CD4-positive, alpha-beta T cell treated with Interleukin-2 at 100 ng/mL for 4 hours (primary cell): ENCODE measurements at places on chromosomes 11 and 22.
A peak's percentile ranks its signal among the peaks of the same experiment; 100 is the strongest.

DNA sequence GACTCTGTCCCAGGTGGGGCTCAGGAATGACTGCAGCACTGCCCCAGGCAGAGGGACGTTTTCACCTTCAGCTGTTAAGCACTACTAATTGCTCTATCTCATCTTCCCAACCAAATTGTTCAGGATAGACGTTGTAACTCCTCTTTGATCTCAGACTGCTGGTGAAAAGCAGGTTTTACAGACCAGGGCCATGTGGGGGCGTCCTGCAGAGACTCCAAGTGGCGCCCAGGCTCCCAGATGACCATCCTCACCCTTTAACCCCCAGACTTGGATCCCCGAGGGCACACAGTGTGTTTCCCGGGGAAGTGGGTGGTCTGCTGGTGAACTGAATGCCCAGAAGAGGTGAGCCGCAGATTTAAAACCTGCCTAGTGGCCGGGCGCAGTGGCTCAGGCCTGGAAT, 23.9 kb downstream of the FADD start:
- no peak for DNase-seq

DNA sequence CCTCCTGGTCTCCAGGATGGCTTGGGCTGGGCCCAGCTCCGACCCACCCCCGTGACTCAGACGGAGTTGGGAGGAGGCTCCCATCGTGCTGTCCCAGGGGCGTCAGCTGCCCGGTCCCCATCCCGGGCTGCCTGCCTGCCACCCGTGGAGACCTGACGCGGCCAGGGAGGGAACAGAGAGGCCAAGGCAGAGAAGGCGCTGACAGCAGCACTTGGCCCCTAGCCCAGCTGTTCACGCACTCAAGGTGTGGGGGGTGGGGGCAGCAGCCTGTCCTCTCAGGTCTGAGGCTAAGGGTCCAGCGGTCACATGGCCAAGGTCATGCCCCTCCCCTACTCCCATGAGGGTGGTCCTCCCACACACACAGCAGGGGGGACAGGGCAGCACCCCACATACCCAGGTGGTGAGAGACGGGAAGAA, 48.6 kb downstream of the ELFN2 start:
- no peak for DNase-seq

GRCh38 chr11:20926799-20927540, 257.6 kb downstream of the NELL1 start:
- no peak for DNase-seq

- no peak for DNase-seq
Measured at GRCh38 chr11:13291800-13292199, 14.2 kb downstream of the BMAL1 start.

DNA sequence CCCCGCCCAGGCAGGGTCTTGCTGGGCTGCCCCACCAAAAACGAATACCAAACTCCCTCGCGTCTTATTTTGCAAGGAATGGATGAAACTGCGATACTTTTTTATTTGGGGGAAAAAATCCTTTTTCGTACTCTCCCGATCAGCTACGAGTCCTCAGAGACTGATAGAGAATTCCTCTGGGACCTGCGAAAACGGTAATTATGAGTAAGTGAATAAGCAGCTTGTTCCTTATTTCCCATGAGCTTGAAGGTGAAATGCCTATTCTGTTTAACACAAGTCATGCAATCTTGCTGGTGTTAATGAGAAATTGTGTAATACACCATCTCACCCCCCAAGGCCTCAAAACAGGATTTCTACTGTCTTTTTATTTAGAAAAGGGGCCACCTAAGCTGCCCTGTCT, 5.5 kb downstream of the GRK3 start:
- DNase-seq, result no peak

DNA sequence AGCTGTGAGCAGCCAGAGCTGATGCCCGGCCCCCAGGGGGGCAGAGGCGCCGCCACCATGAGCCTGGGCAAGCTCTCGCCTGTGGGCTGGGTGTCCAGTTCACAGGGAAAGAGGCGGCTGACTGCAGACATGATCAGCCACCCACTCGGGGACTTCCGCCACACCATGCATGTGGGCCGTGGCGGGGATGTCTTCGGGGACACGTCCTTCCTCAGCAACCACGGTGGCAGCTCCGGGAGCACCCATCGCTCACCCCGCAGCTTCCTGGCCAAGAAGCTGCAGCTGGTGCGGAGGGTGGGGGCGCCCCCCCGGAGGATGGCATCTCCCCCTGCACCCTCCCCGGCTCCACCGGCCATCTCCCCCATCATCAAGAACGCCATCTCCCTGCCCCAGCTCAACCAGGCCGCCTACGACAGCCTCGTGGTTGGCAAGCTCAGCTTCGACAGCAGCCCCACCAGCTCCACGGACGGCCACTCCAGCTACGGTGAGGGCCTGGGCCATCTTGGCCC, 6.1 kb downstream of the CDC42EP1 start:
- DNase-seq, result peak; percentile 22
